ENCODE measurements at places on chromosomes 7 and 10.

GRCh38 chr7:157272351-157273207 lies 64.2 kb upstream of the DNAJB6 start:
- DNase-seq = no peak

DNA sequence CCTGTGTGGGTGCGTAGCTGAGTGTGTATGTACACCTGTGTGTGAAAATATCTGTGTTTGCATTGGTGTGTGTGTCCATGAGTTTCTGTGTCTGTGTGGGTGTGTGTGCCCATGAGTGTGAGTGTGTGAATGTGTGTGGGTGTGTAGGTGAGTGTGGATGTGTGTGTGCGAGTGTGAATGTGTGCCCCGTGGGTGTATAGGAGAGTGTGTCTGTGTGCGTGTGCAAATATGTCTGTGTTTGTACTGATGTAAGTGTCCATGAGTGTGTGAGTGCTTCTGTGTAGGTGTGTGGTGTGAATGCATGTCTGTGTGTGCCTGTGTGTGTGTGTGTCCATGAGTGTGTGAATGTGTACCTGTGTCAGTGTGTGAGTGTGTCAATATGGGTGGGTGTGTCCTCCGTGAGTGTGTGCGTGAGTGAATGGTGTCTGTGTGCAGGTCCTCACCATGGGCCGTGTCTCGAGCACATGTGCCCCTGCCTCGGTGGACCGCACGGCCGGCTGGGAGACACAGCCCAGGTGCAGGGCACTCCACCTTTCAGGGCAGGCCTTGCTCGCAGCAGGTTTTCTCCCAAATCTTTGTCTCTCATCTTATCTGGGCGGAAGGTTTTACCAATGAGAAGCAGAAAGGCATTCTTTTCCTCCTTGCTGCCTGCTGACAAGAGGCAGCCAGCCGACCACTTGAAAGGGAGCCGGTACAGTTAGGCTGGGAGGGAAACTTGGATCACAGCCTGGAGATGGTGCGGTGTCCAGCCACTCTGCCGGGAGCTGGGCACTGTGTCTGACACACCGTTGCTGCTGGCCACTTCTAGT lies 107.1 kb upstream of the FAM20C start:
- no peak for DNase-seq

DNA sequence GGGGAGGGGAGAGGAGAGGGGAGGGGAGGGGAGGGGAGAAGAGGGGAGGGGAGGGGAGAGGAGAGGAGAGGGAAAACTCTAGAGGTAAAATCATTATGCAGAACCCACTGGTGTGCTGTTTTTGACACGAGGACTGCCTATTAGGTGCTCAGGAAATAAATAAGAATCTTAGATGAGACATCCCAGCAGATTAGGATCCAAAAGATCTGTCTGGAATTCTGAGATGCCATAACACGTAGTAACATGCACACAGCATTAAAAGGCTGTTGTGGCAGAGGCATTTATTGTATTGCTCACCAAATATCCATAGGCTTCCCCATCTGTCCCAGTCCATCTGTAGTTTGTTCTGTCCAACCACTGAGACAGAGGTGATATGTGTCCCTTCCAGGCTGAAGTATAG lies 40.8 kb upstream of the KMT2E start:
- no peak for DNase-seq

DNA sequence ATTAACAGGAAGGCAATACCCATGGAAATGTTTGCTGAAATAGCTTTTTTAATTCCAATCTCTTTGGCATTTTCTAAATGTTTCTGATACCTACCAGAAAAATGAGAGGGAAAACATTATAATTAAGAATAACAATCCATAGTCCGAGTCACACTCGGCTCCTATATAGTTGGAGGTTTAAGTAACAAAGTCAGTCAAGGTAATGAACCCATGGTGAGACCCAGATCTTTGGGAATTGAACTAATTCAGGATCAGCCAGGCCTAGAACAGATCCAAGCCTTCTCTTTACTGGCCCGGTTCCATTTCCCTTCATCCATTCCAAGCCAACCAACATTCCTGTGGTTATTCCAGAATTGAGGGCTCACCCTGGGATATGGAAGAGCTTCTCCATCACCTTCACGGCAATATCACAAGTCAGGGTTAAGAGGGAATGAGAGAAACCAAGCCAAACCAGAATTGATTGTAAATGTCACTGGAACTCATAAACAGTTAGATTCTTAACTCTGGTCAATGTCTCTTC lies 28.3 kb downstream of the ABCB4 start:
- DNase-seq = no peak

GRCh38 chr10:28733647-28734046 lies 56.3 kb downstream of the BAMBI start:
- DNase-seq = no peak

Measured in activated CD8-positive, alpha-beta memory T cell treated with anti-CD3 and anti-CD28 coated beads for 1 hour (primary cell).